Testis (tissue), 5 donors: ENCODE measurements at places on chromosomes 7 and 10. TPM values are rescaled to one million over a fixed set of nuclear protein-coding genes. Genes with fewer than 3 reads are reported as not detected.
A peak's percentile ranks its signal among the peaks of the same experiment; 100 is the strongest.

GRCh38 chr7:111639934-111640333, 77.6 kb upstream of the IMMP2L start:
- no peak for DNase-seq
- H3K4me1 ChIP-seq: no peaks in the 10 kb centered on the region
- no peak overlapping the region for H3K27ac ChIP-seq
- H3K4me3 ChIP-seq: no peak overlapping the region
- H3K36me3 ChIP-seq: no peaks in the 10 kb centered on the region

DNA sequence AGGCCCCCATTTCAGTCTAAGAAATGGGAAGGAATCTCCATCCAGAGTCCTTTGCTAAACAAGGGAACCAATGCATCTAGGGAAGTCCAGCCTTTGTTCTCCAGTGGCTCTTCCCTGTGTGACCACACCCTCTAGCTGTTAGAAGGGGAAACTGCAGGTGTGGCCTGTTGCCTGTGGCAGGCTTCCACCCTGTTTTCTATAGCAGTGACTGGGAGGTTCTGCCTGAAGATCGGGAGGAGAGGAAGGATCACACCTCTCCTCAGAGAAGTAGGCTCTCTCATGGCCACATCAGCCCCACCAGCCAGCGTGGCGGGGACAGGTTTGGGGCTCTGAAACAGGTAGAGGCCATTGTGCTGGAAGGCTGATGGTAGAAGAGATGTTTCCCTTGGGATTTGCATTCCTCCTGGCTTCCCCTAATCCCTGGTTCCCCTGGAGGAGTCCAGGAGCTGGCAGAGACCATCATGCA, 47.7 kb upstream of the TRIM8 start:
- H3K4me1 ChIP-seq: peaks cover 32% of the 10 kb centered on the region
- no peak overlapping the region for H3K4me3 ChIP-seq
- H3K27ac ChIP-seq: no peak overlapping the region

DNA sequence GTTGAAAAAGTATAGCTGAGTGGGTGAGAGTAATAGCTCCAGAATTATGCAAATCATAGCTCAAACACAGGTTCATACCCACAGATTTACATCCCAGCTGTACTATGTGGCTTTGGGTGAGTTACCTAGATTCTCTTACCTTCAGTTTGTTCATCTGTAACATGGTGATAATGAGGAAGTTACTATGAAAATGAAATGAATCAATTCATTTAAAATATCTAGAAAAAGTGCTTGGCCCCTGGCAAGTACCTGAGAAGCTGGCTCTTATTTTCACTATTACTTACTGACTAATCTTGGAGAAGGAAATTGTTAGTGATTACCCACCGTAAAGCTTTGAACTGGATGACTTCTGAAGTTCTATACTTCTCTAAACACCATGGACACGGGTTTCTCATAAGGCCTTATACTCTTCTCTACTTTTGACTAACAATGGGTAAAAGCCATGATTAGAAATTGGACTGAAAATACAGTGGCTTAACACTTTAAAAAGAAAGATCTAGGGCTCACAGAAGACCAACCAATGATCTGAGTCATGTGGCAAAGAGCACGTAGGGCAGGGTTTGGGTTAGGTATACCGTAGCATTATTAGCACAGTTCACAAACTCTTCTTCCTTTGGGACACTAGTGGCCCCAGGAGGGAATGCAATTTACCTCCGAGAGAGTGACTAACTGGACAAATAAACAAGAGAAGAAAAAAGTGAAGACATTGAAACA, 149.2 kb downstream of the PLPP4 start:
- no peak overlapping the region for H3K27ac ChIP-seq
- no peak overlapping the region for H3K4me3 ChIP-seq
- H3K27me3 ChIP-seq: no peaks in the 10 kb centered on the region
- DNase-seq: no peak

DNA sequence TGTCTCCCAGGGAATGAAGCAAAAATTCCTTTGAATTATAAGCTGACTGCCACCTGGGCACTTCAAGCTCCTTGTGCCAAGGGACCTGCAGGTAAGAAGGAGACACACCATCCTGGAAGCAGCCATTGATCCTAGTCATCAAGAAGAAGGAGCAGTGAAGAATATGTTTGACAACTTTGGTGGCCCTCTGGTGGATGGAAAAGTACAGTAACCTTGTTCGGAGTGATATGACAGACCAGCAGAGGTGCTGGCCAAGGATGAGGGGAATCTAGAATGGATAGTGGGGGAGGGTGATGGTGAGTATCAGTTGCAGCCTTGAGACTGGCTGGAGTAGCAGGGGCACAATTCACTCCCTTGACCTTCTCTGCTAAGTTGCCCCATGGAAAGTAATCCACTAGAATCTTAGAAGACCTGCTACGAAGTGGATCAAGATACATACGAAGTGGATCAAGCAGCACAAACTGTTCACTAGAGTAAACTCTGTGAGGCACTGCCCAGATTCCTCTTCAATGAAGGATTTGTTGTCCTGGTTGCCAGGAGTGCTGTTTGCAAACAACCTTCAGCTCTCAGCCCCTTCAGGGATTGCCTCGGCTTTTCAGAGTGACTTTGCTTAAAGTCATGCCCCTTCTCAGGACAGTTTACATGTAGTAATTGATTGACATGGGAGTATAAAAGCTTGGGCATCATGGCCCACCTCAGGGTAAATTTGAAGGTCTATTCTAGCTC, 44.8 kb upstream of the ORC5 start:
- peak; percentile 23 for DNase-seq
- no peaks in the 10 kb centered on the region for H3K36me3 ChIP-seq

- H3K27me3 ChIP-seq: no peaks in the 10 kb centered on the region
- no peak for DNase-seq
- no peak overlapping the region for H3K4me3 ChIP-seq
- no peaks in the 10 kb centered on the region for H3K36me3 ChIP-seq
- H3K27ac ChIP-seq: no peak overlapping the region
Observed at GRCh38 chr7:151623766-151624165, 104.1 kb upstream of the RHEB start.

FRMD4A gene
- 15.0 TPM for total RNA-seq

GRCh38 chr7:158587162-158588084, at the start of gene PTPRN2:
Gene PTPRN2, minus strand, starts transcription at chr7:158587823.
- H3K4me3 ChIP-seq: peak within 1 kb of the TSS; percentile 47
- peak; percentile 73 for DNase-seq
- H3K4me1 ChIP-seq: peaks cover 13% of the 10 kb centered on the region
- H3K27me3 ChIP-seq: no peaks in the 10 kb centered on the region

DNA sequence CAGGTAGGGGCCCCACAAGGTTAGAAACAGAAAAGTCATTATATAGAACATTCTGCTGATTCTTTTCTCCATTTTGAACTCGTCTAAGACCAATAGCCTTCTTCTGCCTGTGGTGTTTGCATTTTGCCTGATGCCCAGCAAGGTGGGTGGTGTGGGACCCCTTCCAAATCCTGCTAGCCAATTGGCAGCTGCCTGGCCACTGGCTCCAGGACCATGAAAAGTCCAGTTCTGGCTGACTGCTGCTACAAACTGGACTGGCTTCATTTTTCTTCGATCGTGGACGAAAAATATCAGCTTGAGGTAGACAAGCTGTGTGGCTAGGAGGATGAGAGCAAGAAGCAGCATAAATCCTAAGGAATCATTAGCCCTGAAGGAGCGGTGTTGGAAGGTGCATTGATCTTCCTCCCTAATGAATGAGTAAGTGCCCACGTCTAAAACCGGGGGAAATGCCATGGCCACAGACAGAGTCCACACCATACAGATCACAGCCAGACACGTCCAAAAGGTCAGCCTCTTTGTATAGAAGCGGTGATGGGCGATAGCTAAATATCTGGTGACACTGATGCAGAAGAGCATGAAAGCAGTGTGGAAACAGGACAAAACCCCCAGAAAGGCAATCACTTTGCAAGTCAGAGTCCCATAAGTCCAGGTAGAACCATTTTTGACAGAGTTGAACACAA, 2.7 kb downstream of the GPR85 start:
- H3K4me3 ChIP-seq: no peak overlapping the region
- no peaks in the 10 kb centered on the region for H3K27me3 ChIP-seq
- no peak for DNase-seq

EEPD1 gene
- 10.2 TPM for total RNA-seq

- H3K27ac ChIP-seq: no peak overlapping the region
- no peaks in the 10 kb centered on the region for H3K27me3 ChIP-seq
- H3K36me3 ChIP-seq: no peaks in the 10 kb centered on the region
- no peaks in the 10 kb centered on the region for H3K4me1 ChIP-seq
- H3K4me3 ChIP-seq: no peak overlapping the region
Observed at GRCh38 chr7:28768577-28769147, 189.5 kb downstream of the TRIL start.

GRCh38 chr7:99385564-99385963, 11.0 kb downstream of the ARPC1B start:
- H3K36me3 ChIP-seq: no peaks in the 10 kb centered on the region
- H3K27me3 ChIP-seq: no peaks in the 10 kb centered on the region
- no peak overlapping the region for H3K27ac ChIP-seq
- DNase-seq: no peak
